ENCODE measurements at places on chromosomes 5 and 9.

GRCh38 chr5:10519729-10520128 lies 44.1 kb upstream of the ANKRD33B start:
- DNase-seq, result no peak

GRCh38 chr9:126442636-126443035 lies 116.0 kb downstream of the MVB12B start:
- no peak for DNase-seq

- no peak for DNase-seq
Observed at GRCh38 chr9:130981002-130981755, 27.8 kb upstream of the LAMC3 start.

DNA sequence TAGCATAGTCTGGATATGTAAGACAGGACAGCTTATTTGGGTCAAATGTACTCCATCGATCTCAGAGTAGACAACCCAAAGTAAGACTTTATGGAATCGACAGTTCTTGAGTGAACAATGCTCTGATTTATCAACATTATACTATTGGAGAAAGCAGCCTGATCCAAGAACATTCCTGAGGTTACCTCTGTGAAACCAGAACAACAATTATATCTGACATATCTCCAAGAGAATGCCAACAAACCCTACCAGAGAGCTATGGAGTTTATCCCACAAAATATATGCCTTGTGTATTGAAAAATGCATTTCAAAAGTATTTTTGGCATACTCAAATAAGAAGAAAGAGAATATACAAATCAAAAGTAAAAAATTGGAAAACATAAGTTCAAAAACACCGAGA lies 1985.9 kb downstream of the EFNA5 start:
- no peak for DNase-seq

- no peak for DNase-seq
Observed at GRCh38 chr9:76412638-76413037, 18.4 kb upstream of the RFK start.

DNA sequence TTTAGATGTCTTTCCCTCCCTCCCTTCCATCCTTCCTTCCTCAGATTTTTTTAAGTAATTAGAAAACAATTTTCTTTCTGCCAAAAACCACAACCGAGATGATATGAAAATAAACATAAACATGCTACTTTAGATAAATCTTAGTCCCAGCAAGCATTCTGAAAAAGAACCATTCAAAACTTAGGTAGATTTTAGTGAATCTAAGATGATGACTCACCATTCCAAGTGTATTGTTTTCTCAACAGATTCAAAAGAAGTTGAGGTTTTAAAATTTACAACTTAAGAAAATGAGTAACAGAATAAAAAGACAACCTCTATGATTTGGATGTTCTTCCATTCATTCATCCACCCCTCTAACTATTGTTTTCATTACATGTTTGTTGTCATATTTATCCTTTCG lies 465.1 kb downstream of the PDE4D start:
- DNase-seq, result no peak

GRCh38 chr9:6616951-6617602 lies 28.5 kb downstream of the GLDC start:
- no peak for DNase-seq

DNA sequence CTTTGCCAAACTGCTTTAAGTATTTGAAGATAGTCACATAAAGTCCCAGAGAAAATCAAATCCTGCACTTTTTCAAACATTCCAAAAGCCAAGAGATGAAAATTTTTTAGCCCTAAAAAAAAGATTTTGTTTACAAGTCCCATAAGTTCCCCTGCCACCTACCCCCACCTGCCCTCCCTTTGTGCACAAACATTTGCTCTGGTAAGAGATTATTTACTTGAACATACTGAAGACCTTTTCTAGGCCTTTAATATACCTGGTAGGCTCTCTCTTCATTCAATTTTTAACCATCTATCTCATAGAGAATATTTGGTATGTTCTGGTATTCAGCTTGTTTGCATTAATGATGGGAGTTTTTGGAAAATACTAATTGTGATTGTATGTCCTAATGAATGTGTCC lies 50.3 kb downstream of the MEGF9 start:
- DNase-seq, result no peak

- no peak for DNase-seq
Observed at GRCh38 chr5:154055201-154055600, 16.4 kb downstream of the MFAP3 start.

GRCh38 chr5:165242646-165243045 lies 1737.2 kb downstream of the MAT2B start:
- DNase-seq, result no peak

GRCh38 chr5:14669975-14670374 lies 5.5 kb downstream of the OTULIN start:
- no peak for DNase-seq

- no peak for DNase-seq
Observed at GRCh38 chr5:66436721-66437120, 159.5 kb upstream of the MAST4 start.

GRCh38 chr9:68577774-68578591 lies 37.3 kb upstream of the TMEM252 start:
- DNase-seq, result no peak

GRCh38 chr5:3320317-3320875 lies 275.2 kb upstream of the IRX1 start:
- DNase-seq, result no peak

- DNase-seq, result peak; percentile 29
Observed at GRCh38 chr9:111926421-111926875, 29.8 kb downstream of the UGCG start.

- DNase-seq, result no peak
Observed at GRCh38 chr9:91755761-91756509, 194.1 kb downstream of the ROR2 start.

GRCh38 chr9:108441726-108442125 lies 414.1 kb downstream of the ACTL7B start:
- DNase-seq, result no peak

DNA sequence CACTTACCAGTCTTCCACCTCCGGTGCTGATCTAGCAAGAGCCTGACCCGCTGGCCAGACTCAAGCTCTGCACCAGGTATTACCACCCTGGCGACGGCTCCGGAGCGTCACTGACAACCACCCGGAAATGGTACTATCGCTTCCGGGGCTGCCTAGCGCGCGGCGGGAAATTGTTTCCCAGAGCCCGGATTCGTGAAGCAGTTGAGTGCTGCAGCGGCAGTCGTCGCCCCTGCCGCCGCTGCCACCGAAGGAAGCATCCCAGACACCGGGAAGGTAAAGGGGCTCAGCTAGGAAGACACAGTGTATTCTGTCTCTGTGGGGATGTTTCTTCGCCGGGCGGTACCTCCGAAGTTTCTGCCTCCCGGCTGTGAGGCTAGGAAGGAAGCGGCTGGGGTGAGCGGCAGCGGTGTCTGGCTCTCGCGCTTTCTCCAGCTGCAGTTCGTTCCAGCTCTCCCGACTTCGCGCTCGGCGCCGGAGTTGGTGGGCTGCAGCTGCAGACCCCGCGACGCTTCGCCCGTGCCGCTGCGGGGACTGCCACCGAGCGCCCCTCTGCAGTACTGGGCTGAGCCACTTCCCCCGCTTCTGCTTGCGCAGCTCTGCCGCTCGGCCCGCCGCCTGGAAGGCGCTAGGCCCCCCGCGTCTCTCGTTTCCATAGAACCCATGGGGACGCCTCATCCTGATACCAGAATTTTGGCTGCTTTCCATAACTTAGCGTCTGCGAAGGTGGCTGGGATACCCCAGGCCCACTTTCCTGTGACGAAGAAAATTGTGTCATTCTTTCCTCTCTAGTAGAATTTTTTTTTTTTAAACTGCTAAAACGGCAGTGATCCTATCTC lies at the start of the genes KIAA0825 and SLF1:
Gene KIAA0825 (minus strand): TSS at position 112 of the 836 bp plus-strand sequence. CDS start 81,478 bp downstream, outside the sequence.
Gene SLF1 (plus strand): TSS at position 177 of the 836 bp plus-strand sequence. CDS start 10,142 bp downstream, outside the sequence.
- peak; percentile 81 for DNase-seq

GRCh38 chr9:21789541-21790037 lies 12.8 kb upstream of the MTAP start:
- DNase-seq, result peak; percentile 20

DNA sequence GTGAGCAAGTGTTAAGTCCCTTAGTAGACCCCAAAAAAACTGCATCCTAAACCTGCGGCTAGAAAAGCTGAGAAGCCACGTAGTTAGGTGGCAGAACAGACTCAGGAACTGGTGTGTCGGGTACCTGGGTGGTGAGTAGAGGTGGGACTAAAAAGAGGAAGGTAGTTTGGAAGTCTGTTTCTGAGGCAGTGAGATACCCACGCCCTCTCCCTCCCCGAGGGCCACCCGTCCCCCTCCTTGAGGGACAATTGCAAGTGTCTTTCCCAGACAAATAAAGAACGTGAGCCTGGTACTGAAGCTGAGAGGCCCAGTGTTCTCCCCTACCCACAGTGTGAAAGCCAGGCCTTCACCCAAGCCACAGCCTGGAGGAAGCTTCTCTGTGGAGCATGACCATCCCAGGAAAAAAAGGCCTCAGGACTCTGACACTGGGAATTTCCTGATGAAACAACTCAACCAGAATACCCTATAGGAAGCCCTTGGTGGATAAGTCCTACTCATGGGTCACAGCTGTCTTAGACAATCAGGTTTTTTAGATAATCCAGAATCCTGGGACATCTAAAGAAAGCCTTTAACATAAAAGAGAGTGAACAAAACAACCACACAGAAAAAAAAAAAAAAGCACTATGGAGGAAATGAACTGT lies 7.0 kb upstream of the CD74 start:
- DNase-seq, result no peak

GRCh38 chr5:155898284-155898683 lies 428.7 kb upstream of the SGCD start:
- no peak for DNase-seq

DNA sequence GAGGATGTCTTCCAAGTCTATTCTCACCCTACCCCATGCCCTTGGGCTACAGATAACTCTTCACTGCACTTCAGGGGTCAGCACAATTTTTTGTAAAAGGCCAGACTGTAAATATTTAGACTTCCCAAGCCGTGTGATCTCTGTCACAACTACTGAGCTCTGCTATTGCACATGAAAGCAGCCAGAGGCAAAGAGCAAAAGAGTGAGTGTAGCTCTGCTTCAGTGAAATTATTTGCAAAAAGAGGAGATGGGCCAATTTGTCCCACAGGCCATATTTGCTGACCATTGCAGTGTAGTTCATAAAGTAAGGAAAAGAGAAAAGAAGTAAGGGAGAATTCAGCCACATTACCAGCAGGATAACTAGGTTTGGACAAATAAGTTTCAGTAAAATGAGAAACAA lies 7.0 kb upstream of the MOCS2 start:
- no peak for DNase-seq

GRCh38 chr5:149154650-149155049 lies 13.4 kb downstream of the ABLIM3 start:
- no peak for DNase-seq

GRCh38 chr9:6703898-6704639 lies 53.7 kb upstream of the KDM4C start:
- peak; percentile 62 for DNase-seq

DNA sequence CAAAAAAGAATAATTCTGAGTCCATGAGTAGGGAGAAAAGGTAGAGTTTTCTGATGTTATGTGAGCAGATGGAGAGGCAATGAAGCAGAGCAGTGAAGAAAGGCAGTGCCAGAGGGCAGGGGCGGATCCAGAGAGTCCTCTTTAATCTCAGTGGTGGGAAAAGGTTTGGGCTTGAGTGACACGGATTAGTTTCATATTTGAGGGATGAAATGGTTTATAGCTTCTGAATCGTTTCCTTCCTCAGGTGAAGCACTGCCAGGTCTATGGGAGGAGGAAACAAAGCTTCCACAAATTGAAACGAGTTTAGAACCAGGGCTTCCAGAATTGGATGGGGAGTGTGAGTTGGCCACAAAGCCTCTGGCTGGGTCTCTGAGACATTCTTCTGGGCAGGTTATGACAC lies 517.0 kb upstream of the PAPPA start:
- no peak for DNase-seq

DNA sequence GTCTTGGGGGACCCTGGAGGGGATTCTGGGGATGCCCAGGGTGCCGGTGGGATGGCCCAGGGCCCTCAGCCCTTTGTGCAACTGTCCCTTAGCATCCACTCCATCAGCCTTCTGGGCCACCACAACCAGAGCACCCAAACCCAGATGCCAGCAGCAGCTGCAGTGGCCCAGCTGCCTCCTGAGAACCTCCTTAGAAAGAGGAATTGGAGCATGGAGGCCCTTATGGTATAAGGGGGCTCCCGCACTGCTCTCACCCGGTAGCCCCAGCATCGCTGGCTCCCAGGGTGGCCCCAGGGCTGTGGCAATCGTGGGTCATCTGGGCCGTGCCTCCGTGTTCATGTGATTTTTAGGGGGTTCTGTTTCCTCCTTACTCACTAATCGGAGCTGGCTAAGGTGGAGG lies 463.3 kb downstream of the ICE1 start:
- no peak for DNase-seq

DNA sequence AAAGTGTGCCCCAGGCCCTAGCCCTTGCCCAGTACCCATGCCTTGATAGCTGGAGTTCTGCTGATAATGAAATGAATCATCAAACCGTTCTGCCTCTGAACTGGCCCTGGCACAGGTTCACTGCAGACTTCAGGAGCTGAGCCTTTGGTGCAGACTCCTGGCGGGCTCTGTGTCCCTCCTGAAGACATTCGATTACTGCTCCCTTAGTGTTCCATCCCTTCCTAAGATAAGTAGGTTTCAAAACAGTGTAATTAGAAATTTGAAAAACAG lies 97.2 kb downstream of the MVB12B start:
- no peak for DNase-seq

DNA sequence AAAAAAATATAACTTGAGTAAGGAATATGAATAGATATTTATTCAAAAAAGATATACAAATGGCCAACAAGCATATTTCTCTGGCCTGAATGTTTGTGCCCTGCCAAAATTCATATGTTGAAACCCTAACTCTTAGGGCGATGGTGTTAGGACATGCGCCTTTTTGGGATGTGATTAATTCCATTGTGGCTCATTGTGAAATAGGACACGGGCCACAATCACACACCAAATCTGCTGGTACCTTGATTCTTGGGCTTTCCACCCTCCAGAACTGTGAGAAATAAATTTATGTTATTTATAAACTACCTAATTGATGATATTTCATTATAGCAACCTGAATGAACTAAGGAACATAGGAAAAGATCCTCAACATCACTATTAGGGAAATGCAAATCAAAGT lies 5.7 kb upstream of the IFNA21 start:
- no peak for DNase-seq

DNA sequence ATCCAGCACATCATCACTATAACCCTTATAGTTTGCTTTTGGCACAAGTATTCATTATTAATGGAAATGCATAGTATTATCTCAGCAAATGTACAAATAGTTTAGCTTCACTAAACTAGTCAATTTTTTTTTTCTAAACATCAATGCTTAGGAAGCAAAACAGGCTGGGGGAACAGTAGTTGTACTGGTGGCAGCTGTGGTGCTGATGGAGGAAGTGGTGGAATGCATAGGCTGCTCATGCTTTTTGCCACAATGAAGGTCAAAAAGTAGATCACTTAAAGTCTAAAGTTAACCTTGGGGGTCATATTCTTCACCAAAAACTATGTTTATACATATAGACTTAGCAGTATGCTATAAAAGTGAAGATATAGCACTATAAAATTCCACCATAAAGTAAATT lies 36.3 kb upstream of the CDKN2B start:
- DNase-seq, result no peak

DNA sequence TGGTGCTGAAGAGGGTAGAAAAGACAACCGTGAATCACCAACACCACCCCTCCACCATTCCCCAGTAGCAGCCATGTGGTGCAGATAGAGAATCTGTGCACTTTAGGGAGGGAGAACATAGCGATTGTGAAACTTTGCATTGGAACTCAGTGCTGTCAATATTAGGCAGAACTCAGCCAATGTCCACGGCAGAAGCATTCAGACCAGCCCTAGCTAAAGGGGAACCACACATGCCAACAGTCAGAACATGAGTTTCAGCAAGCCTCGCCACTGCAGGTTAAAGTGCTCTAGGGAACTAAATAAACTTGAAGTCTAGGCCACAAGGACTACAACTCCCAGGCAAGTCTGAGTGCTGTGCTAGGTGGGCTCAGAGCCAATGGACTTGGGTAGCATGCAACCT lies 38.5 kb upstream of the DEPDC1B start:
- DNase-seq, result no peak
